Gastrocnemius medialis (tissue), 4 donors: ENCODE measurements at places on chromosomes 7 and 10.

DNA sequence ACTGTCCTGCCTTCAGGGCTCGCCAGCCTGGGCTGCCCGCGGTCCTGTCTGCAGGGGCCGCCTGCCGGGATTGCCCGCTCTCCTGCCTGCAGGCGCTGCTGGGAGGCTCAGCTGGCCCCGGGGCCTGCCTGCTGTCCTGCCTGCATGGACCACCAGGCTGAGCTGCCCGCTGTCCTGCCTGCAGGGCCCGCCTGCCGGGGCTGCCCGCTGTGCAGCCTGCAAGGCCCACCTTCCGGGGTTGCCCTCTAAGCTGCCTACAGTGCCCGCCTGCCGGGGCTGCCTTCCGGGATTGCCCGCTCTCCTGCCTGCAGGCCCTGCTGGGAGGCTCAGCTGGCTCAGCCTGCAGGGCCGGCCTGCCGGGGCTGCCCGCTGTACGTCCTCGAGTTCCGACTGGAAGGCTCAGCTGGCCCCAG is 164.4 kb downstream of the GLRX3 start:
- DNase-seq = peak; percentile 52

DNA sequence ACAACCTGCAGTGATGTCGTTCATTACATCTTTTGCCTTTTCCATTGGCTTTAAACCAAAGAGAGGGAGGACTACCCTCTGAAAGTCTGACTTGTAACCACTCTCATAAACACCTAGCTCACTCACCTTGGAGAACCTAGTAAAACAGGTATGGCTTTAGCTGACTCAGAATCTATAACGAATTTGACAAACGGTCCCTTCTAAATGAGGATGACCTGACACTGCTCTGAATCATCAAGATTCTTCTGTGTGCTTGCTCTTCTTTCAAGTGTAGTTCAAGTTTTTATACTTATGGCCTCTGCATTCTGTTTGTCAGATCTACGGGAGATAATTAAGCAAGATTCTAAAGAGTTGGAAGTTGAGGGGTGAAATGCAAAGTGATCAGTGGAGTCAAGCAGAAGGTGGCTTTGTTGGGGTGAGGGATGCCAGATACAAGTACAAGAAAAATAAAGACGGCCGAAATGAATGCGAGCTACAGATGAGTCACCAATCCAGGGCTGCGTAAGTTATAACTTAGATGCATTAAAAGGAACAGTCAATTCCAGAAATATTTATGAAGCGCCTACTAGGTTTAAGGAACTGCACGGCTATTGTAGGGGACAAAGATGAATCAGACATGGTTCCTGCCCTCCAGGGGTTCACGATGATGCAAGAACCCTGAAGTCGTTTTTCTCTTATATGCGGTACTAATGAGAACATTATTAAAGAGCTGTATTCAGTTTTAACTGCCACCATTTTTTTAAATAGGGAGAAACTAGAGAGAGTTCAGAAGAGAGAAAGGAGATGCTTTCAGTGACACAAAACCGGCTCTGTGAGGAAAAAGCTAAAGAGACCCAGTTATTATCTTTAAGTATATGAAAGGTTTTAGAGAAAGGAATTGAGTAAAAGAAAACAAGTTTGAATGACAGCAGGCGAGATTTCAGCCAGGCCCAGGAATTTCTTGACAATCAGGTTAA is 6.5 kb downstream of the HIPK2 start:
- no peak for DNase-seq

GRCh38 chr10:112376396-112376790 is 2.5 kb downstream of the ACSL5 start:
- DNase-seq = no peak

GRCh38 chr7:17557251-17557671 is 258.8 kb downstream of the AHR start:
- DNase-seq = no peak

- no peak for DNase-seq
Measured at GRCh38 chr7:133941496-133941895, 185.6 kb upstream of the LRGUK start.

DNA sequence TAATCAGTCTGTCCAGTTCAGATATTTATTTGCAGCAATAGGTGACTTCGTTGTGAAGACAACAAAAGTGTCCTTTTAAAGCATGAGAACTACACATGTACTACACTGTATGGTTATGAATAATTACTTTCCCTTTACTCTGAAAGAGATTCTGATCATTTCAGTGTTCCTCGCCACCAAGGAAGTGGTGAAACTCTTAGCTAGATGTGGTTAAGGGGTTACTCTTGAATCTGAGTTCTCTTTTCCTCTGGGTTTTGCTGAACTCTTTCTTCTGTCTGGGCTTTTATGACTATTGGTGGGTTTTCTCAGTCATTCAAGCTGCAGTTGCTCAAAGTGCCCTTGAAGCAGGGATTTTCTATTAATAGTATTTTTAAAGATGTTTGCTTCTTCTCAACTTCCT is 127.9 kb upstream of the SEM1 start:
- DNase-seq = no peak
